ENCODE measurements at places on chromosomes 7 and 10.

GRCh38 chr10:15541376-15541775, 170.3 kb upstream of the FAM171A1 start:
- no peak for DNase-seq

DNA sequence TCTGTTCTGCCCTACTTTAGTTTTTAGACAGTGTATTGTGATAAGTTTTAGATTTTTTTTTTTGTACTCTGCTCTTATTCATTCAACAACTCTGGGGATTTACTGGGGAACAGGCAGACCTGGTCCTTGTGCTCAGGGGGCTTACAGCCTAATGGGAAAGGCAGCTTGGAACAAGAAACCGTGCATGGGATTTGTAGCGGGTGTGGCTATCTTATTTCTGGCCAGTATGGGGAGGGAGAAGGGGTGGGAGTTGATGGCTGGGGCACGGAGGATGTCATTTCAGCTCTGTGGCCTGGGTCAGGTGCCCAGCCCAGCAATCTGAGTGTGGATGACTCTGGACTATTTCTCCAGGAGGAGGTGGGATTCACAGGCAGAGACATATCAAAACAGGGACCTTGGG, 47.0 kb downstream of the GRK5 start:
- no peak for DNase-seq

GRCh38 chr10:51707821-51708424, 8.5 kb upstream of the CSTF2T start:
- DNase-seq: no peak

GRCh38 chr10:241966-242643, 106.8 kb downstream of the ZMYND11 start:
- DNase-seq: no peak

DNA sequence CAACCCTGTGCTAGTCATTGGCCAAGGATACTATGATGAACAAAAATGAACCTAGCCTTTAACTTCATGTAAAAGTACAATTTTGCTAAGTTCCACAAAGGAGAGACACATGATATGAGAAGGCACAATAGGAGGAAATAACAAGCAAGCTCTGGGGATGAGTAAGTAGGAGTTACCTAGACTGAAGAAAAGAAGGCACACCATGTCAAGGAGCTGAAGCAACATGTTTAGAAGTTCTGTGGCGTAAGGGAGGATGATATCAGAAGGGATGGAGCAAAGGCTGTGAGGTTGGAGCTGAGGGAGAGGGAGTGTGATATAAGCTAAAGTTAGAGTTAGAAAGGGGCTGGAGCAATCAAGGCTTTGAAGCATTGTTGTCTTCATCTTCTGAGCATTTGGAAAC, 25.6 kb downstream of the KIFBP start:
- no peak for DNase-seq

DNA sequence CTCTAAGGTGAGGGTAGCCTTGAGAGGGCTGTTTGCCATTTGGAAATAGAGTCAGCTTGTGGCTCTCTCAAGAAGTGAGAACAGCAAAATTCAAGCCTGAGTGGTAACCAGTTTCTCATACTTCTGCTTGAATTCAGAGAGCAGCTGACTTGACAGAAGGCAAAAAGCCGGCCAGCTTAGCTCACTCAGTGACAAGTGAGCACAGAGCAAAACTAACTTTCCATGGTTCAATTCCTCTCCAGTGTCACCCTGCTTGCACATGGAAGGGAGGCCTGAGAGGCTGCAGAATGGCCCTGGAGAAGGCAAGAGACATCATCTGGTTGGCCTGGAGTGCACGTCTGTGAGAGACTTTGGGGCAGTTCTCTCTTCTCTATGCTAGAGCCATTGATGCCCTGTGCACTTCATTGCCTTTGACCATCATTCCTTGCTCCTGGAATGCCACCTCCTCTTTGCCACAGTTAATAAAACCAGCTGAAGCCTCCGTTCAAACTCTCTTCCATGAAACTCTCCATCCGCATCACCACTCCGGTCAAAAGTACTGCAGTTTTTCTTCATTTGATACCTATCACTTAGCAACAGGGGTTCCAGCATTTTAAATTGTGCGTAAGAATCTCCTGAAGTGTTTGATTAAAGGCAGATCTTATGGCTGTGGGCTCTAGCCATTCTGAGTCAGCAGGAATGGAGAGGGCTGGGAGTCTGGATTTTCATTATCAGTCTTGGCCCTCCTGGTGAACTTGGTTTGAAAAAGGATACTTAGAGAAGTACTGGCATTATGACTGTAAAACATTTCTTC, 69.8 kb upstream of the PIK3CG start:
- peak; percentile 70 for DNase-seq

Measured in NCI-H187 (cell line).